ENCODE measurements at places on chromosomes 5 and 9.

- no peak for DNase-seq
Measured at GRCh38 chr5:176810081-176810597, at the start of gene UNC5A. Gene UNC5A (plus strand): TSS chr5:176810559. CDS start chr5:176810751, 192 bp downstream.

DNA sequence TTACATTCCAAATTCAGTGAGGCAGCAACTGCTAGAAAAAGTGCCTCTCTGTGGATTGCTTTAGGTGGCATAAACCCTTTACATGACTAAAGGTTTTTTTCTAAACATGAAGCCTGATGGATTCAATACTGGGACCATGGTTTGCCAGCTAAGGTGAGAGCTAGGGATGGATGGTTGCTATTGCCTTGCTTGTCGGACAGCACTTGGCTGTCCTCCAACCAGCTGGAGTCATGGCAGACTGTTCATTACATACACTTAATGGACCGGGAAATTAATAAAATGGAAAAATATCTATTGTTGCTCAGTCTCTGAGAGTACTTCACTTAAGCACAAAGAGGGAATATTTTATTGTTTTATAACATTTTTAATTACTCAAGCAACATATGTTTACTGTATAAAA is 116.9 kb upstream of the TRPC7 start:
- no peak for DNase-seq

DNA sequence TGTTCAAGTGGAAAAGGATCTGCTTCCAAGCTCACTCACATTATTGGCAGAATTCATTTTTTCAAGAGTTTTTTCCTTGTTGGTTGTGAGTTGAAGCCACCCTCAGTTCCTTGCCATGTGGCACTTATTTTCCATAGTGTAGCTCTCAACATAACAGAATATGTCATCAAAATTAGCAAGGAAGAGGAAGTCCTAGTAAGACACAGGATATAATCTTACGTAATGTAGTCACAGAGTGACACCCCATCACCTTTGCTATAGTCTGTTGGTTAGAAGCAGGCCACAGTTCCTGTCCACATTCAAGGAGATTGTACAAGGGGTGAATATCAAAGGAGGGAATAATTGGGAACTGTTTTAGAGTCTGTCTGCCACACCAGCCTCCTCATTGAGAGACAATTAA is 15.7 kb downstream of the IRGM start:
- no peak for DNase-seq

- DNase-seq = no peak
Measured at GRCh38 chr9:126198854-126199253, 127.8 kb upstream of the MVB12B start.

DNA sequence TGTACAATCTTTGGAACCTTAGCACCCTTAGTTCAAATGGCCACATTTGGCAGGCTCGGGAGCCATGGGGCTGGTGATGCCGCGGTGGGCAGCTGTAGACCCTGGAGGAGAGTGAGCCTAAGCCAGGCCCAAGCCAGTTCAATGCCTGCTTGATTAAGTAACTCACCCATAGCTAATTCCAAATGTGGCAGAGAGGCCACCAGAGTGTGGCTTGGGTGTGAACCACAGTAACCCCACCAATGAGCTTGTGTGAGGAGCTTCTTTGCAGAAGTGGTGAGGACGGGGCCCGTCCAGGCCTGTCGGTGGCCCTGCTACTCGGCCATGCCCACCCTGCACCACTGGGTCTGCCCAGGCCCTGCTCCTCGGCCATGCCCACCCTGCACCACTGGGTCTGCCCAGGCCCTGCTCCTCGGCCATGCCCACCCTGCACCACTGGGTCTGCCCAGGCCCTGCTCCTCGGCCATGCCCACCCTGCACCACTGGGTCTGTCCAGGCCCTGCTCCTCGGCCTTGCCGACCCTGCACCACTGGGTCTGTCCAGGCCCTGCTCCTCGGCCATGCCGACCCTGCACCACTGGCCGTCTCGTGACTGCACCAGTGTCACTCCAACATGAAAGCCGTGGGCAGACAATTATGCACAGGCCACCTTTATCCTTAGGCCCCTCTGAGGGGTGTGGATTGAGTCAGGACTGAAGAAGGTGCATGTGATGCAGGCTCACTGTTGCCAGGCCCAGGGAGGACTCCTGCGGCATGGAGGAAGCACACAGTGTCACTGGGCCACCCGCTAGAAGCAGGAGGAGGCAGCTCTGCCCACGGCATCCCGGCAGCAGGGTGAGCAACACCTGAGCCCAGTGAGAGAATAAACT is 75.4 kb downstream of the MRPL36 start:
- no peak for DNase-seq

- DNase-seq = no peak
Measured at GRCh38 chr9:133505901-133506652, 18.7 kb downstream of the MYMK start.

DNA sequence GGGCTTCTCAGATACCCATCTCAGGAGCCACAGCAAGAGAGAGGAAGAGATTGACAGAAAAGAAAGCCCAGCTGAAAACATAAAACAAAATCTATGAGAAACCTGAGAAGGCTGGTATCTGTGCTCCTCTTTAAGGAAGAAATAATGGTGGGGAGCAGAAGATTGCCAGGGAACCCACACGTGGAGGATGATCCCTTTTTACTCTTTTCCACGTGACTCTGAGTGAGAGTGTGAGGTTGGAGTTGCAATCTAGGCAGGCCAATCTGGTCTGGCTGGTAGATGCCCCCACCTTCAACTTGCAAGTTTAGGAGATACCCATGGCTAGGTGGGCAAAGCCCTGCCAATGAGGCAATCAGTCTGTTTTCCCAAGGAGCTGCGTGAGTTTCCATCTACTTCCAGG is 202.3 kb downstream of the TENT4A start:
- no peak for DNase-seq

DNA sequence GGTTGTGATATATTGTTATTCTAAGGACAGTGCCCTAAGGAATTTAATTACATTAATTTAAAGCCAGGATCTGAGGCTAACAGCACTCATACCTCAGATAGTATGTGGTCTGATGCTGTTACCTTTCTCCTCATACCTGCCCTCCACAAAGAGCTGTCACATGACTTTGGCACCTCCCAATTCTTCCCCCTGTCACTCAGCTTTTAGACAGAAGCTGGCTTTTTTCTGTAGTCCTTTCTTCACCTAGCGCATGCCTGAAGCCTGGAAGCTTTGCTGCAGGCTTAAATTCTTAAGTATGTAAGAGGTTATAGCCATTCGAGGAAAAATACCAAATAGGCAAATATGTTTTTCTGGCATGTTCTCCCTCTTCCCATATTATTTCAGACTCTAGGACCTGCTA is 61.0 kb upstream of the ADAMTS19 start:
- DNase-seq = no peak
